HFF-Myc (cell line): ENCODE measurements at places on chromosomes 5 and 9.

GRCh38 chr5:42656651-42657015 is 100.0 kb upstream of the CCDC152 start:
- no peak for DNase-seq

- DNase-seq: no peak
Observed at GRCh38 chr5:72653586-72653985, 146.4 kb upstream of the ZNF366 start.

GRCh38 chr5:164581889-164582288 is 1076.5 kb downstream of the MAT2B start:
- no peak for DNase-seq

DNA sequence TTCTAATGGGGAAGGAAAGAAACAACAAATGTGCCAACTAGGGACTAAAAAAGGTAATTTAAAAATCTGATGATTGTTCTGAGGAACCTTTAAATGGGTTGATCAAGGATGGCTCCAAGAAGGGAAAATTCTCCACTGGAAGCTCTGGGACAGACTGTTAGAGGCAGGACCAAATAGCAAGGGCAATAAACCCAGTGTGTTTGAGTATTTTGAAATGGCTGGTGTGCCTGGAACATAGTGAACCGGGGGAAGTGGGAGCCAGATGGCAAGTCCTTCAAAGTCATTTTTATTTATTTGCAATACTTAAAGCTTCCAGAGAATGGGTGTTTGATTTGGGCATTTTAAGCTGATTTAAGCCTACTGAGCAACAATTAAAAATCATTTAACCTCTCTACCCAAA is 587.7 kb upstream of the MEF2C start:
- no peak for DNase-seq

- no peak for DNase-seq
Observed at GRCh38 chr5:35285011-35285410, 54.7 kb upstream of the PRLR start.

GRCh38 chr5:114062932-114063867 is 298.7 kb upstream of the KCNN2 start:
- DNase-seq: no peak

DNA sequence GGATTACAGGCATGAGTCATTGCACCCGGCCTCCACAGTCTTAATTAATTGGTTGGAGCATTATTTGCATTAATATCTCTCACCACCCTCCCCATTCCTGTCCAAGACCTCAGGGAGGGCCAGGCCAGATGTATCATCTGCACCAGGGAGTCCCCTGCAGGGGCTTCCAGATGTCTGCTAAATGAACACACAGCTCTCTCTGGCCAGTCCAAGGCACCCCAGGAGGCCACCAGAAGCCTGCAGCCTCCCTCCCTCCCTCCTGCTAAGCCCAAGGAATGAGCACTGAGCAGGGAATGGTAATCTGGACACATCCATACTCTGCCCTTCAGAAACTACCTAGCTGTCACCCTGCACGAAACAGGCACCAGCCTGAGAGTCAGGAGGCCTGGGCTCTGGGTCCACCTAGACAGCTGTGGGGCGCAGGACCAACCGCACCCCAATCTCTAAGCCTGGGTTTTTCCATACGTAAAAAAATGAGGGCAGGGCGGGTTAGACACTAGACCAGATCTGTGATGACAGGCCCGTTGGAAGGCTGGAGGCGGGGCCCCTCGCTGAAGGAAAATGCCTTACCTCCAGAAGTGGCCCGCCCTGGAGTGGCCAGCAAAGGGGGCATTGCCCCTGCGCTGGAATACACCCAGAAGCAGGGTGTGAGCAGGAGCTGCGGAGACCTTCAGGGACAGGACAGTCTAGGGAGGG is 8.3 kb downstream of the CIZ1 start:
- no peak for DNase-seq

DNA sequence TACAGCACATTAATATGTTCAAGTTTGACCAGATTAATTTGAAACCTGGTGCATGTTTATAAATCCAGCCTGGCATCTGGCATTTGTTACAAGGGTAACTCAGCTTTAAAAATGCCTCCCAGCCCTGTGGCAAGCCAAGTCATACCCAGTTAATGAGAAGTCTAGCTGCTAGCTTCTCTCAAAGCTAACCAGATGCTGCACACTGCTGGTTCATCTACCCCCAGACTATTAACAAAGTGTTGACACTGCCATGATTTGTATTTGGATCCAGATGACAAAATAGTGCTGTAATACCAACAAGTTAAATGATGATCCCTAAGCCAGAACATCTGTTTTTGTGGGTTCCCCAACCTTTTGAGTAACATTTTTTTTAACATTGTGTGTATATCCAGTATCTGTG is 573.7 kb upstream of the DAB2 start:
- peak; percentile 35 for DNase-seq

DNA sequence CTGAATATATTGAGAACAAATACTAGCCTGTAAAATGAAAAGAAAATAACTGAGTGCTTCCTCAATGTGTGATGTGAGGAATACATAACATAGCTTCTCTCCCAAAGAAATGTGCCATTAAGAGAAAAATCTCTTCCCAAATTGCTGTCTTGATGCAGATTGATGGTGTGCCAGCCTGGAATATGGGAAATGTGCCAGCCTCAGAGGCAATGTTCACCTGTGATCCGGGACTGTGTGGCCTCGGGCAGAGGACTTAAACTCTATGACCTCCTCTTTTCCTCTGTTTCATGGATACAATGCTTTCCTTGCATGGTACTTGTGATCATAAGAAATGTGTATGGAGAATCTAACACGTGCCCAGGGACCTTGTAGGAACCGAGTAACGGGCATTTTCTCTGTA is 370.9 kb downstream of the DIRAS2 start:
- no peak for DNase-seq
